ENCODE measurements at places on chromosomes 7 and 10.

DNA sequence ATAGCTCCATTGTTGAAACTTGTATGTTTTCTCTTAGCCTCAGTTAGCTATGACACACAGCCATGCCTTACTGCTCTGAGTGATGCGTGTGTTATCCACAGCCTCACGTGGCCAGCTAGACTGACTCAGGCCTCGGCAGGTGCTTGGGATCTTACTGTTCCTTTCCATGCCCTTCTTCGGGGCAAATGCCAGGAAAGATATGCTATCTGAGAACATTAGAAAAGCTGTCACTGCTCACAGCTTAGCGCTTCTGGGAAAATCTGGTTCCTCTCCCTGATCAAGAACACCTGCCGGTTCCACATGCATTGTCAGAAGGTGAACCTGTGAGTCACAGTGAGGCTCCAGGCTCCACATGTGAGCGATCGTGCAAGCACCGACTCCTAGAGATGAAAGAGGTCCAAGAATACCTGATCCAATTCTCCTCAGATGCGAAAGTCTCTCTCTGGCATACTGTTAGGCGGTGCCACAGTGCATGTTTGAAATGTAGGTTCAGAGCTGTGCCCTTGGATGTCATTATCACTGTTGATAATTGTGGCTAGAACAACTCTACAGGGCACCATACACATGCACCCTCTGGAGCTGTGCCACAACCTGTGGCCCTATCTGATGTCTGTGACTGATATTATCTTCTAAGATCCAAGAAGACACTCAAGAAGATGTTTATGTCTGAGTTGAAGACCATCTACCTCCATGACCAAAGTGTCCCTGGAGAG lies 247.8 kb upstream of the IGFBP3 start:
- no peak for DNase-seq

DNA sequence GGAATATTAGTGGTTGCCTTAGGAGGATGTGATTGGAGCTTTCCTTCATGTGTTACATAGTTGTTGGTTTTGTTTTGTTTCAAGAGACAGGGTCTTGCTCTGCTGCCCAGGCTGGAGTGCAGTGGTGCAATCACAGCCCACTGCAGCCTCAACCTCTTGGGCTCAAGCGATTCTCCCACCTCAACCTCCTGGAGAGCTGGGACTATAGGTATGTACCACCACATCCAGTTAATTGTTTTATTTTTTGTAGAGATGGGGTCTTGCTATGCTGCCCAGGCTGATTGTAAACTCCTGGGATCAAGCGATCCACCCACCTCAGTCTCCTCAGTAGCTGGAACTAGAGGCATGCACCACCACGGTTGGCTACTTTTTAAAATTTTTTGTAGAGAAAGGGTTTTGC lies 86.1 kb downstream of the RABGEF1 start:
- no peak for DNase-seq

GRCh38 chr10:6012121-6012905 lies 35.0 kb upstream of the IL15RA start:
- no peak for DNase-seq

GRCh38 chr7:100080907-100081534 lies 502 bp downstream of the ZNF3 start:
- DNase-seq, result no peak

DNA sequence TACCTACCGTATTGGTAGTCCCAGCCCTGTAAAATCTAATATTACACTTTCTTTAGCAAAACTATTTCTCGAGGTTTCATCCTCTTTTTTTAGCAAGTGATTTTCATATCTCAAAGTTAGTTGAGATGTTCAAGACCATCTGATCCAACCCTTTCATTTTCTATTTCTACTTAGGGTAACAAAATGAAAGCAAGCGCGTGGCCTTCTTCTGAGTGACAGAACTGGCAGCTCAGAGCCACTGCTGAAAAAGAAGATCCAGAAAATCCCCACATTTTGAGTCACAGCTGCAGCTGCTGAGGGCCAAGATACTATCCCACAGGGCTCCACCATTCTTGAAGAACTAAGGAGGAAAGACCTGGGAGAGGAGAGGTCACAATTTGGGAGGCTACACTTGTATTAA lies 24.8 kb upstream of the ZNF800 start:
- DNase-seq, result no peak

DNA sequence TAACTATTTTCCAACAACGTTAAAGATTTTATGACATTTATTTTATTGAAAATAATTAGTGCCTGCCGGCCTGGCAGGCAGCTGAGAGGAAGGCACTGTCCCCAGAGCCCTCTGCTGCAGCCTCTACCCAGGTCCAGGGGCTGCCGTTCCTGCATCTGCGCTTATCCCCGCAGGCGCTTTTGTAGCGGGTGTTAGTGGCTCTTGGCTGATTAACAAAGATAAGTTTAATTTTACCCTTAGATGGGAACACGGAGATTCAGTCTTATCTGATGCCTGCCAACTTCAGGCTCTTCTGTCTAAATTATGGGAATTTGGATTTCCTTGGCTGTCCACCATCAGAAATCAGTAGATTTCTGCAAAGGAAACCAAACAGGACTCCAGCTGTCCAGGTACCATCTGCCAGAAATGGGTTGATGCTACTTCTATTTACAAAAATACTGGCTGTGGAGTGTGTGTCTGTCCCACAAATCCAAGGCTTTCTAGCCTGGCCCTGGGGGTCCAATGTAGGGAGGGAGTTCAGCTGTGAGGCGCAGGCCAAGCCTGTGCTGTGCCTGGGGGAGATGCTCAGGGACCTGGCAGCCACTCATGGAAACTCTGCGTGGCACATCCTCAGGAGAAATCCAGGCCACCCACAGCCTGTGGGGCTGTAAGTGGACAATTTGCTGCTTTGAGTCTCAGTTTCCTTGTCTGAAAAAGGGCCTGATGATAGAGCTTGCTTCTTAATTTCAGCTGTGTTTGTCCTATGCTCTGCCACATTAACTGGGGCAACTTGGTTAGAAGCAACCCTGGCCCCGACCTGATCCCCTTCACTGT lies 62.0 kb upstream of the IGFBP3 start:
- DNase-seq, result no peak

DNA sequence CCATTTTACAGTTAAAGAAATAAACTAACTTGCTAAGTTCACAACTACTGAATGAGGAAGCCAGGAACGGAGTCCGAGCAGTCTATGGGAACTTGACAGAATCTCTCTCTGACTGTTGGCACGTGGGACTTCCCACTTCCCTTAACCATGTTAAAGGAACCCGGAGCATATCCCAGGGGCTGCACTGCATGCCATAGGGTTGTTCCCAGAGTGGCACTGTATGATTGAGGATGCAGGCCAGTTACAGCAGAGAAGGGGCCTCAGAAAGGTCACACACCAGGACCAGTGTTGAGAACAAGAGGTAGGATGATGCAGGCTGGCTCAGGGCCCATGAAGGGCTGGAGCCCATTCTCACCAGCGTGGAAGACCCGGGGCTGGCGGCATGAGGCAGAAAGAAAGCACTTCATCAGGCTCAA lies 201.8 kb downstream of the NSUN6 start:
- no peak for DNase-seq

DNA sequence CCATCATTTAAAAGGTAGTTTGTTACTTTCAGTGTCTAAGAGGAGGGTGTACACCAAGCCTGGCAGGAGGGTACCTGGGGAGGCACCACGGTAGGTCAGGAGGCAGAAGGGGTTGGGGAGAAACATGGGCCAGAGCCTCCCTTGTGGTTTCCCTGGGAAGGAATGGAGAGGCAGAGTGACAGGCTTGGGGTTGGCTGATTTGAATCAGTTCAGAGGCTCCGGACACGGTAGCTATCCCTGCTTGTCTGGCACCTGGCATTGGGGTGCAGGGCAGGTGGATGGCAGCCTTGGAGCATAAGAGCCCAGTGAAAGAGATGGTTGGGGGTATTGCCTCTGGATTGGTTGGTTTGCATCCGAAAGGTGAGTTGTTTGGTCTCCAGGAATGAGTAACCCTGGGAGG lies 30.2 kb upstream of the PFKP start:
- no peak for DNase-seq

GRCh38 chr10:84453303-84453702 lies 124.9 kb downstream of the CCSER2 start:
- DNase-seq, result no peak
